ENCODE measurements at places on chromosomes 1 and 21.

- H3K27ac ChIP-seq = no peak overlapping the region
- peaks cover 26% of the 10 kb centered on the region for H3K27me3 ChIP-seq
- H3K36me3 ChIP-seq = no peaks in the 10 kb centered on the region
- H3K4me1 ChIP-seq = peaks cover 8% of the 10 kb centered on the region
- H3K4me3 ChIP-seq = no peak overlapping the region
Observed at GRCh38 chr21:42739061-42739931, 85.9 kb downstream of the PDE9A start.

DNA sequence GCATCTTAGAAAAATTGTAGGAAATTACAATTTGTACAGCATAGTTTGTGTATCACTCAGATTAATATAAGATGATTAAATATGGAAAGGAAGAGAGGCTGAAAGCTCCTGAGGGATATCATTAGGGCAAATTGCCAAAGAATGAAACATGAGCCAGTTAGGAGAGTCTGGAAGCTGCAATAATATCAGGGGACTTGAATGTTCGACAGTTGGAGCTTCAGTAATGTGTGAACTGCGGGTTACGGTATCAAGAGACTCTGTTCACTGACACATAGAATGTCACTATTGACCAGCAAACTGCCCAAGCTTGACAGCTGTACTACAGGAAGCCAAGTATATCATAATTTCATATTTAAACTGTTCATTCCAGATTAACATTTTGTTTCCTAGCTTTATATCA, 157.2 kb downstream of the DENND1B start:
- H3K27ac ChIP-seq = no peak overlapping the region
- no peaks in the 10 kb centered on the region for H3K27me3 ChIP-seq
- H3K36me3 ChIP-seq = no peaks in the 10 kb centered on the region

DNA sequence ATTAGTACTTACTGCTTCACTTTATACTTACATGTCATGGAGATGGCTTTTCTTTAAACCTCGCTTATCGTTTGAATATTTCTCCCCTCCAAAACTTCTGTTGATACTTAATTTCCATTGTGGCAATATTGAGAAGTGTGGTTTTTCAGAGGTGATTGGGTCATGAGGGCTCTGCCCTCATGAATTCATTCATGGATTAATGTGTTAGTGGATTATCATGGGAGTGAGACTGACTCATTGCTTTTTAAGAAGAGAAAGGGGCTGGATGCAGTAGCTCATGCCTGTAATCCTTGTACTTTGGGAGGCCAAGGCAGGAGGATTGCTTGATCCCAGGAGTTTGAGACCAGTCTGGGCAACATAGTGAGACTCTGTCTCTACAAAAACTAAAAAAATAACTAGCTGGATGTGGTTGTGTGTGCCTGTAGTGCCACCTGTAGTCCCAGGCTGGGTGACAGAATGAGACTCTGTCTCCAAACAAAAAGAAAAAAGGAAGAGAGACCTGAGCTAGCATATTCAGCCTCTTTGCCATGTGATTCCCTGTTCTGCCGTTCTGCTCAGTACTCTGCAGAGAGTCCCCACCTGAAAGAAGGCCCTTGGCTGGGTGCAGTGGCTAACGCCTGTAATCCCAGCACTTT, 30.2 kb downstream of the RABGAP1L start:
- no peaks in the 10 kb centered on the region for H3K36me3 ChIP-seq
- DNase-seq = no peak
- no peak overlapping the region for H3K4me3 ChIP-seq
- H3K27me3 ChIP-seq = no peaks in the 10 kb centered on the region

GRCh38 chr1:101136739-101137138, 100.1 kb upstream of the S1PR1 start:
- H3K4me3 ChIP-seq = no peak overlapping the region
- no peaks in the 10 kb centered on the region for H3K27me3 ChIP-seq
- no peak for DNase-seq
- no peak overlapping the region for H3K27ac ChIP-seq
- no peaks in the 10 kb centered on the region for H3K36me3 ChIP-seq

DNA sequence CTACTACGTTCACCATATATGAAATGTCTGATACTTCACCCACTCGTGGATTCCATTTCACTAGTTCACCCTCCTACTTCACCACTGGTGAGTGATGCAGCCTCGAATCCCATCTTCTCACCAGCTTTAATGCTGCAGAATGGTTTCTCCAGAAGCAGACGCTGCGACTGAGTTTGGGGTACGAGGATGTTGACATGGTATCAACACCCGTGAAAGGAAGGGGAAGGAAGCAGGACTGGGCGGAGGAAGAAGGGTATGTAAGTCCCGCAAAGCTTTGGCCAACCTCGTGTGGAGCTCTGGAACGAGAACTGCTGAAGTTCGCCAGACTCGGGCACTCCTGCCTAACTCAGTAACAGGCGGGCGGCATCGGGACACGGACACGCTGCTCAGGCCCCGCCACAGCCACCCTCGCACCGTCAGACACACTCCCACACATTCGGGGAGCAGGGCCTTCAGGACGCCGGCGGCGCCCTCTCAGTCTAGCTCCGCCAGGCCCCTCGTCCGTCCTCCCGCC, 833 bp upstream of the DIP2A start:
- H3K27ac ChIP-seq = peak overlapping the region; percentile 85
- H3K36me3 ChIP-seq = peaks cover 7% of the 10 kb centered on the region
- peak; percentile 39 for DNase-seq
- H3K4me3 ChIP-seq = peak overlapping the region; percentile 92

DNA sequence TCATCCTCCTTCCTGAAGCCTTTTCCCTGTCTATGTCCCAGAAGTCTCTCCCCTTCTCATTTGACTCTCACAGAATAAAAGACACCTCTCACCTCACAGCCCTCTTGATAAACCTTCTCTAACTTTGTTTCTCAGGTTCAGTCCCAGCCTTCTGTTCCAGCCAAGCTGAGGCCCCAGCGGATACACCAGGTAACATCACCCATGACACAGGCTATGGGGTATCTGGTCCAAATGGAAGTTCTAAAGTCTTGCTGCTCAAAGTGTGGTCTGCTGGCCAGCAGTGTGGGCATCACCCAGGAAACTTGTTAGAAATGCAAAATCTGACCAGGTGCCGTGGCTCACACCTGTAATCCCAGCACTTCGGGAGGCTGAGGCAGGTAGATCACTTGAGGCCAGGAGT, 23.2 kb downstream of the LY9 start:
- no peak overlapping the region for H3K4me3 ChIP-seq
- no peaks in the 10 kb centered on the region for H3K4me1 ChIP-seq

GRCh38 chr1:207430602-207431001, 23.5 kb upstream of the CR2 start:
- no peaks in the 10 kb centered on the region for H3K36me3 ChIP-seq
- DNase-seq = no peak
- H3K27me3 ChIP-seq = no peaks in the 10 kb centered on the region
- H3K4me3 ChIP-seq = no peak overlapping the region
- H3K4me1 ChIP-seq = no peaks in the 10 kb centered on the region
- H3K27ac ChIP-seq = no peak overlapping the region

GRCh38 chr1:145858238-145858900, 512 bp downstream of the PIAS3 start:
- H3K27me3 ChIP-seq = no peaks in the 10 kb centered on the region
- H3K4me3 ChIP-seq = peak overlapping the region; percentile 81
- peaks cover 5% of the 10 kb centered on the region for H3K4me1 ChIP-seq
- H3K27ac ChIP-seq = peak overlapping the region; percentile 88
- peaks cover 38% of the 10 kb centered on the region for H3K36me3 ChIP-seq

GRCh38 chr1:179326746-179327145, 33.1 kb downstream of the SOAT1 start:
- peaks cover 21% of the 10 kb centered on the region for H3K36me3 ChIP-seq
- no peaks in the 10 kb centered on the region for H3K4me1 ChIP-seq
- DNase-seq = no peak
- H3K4me3 ChIP-seq = no peak overlapping the region
- no peaks in the 10 kb centered on the region for H3K27me3 ChIP-seq

DNA sequence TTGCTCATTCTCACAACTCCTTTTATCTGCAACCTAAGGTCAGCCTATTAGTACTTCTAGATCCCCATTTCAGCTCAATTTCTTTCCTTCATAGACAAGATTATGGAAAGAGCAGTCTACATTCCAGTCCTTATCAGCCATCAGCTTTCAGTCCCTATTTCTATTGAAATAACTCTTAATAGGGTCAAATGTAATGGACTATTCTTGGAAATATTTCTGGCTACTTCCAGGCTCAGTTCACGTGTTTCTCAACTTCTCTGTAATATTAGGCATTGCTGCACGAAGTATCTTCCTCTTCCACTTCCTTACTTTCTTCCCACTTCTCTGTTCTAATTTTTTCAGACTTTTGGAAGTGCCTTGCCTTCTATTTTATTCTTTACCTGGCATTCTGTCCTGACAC, 232.9 kb upstream of the USP25 start:
- no peak overlapping the region for H3K27ac ChIP-seq
- no peaks in the 10 kb centered on the region for H3K27me3 ChIP-seq
- DNase-seq = no peak
- no peak overlapping the region for H3K4me3 ChIP-seq

- no peak overlapping the region for H3K4me3 ChIP-seq
- DNase-seq = no peak
- H3K36me3 ChIP-seq = no peaks in the 10 kb centered on the region
Observed at GRCh38 chr1:70495370-70495769, 84.3 kb downstream of the CTH start.

Data from psoas muscle (tissue), 8 donors.